ENCODE measurements at places on chromosomes 12 and 14.

GRCh38 chr12:77122236-77122635 is 56.9 kb upstream of the E2F7 start:
- no peak overlapping the region for H3K27ac ChIP-seq
- H3K4me3 ChIP-seq, result no peak overlapping the region
- H3K36me3 ChIP-seq, result no peaks in the 10 kb centered on the region

DNA sequence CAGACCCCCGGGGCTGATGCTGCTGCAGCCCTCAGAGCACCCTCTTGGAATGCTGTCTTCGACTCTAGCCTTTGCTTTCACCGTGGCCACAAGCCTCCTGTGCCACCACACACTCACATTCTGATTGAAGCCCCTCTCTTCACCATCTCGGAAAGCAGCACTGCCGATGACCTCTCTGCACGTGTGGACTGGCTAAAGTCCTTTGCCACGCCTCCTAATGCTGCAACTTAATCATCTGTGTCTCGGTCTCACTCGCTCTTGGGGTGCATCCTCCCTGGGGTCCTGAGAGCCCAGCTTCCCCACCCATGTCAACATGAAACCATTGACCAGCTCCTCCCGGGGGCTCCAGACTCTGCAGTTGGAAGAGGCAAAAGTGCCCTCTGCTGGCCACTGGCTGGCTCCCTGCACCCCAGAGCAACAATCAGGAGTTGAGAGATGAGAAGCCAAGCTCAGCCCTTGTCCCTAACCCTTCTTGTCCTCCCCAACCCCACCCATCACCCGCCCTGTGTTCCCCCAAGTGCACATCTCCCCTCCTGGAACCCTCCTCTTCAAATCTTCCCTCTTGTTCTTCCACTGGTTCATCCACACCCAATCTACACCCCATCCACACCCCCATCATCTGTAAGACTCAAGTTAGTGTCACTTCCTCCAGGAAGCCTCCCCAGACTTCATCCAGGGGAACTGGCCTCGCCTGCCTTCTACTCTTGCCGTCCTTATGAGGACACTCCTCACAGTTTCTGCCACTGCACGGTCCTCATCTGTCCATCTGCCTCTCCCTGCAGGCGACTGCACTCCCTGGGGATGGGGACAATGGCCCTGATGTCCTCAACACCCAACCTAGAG is 23.6 kb upstream of the FAM181A start:
- H3K4me3 ChIP-seq, result no peak overlapping the region
- DNase-seq, result no peak
- no peaks in the 10 kb centered on the region for H3K27me3 ChIP-seq
- no peak overlapping the region for H3K27ac ChIP-seq
- H3K36me3 ChIP-seq, result no peaks in the 10 kb centered on the region

- H3K36me3 ChIP-seq, result no peaks in the 10 kb centered on the region
- DNase-seq, result no peak
- H3K4me3 ChIP-seq, result no peak overlapping the region
- H3K4me1 ChIP-seq, result peaks cover 68% of the 10 kb centered on the region
- H3K27ac ChIP-seq, result peak overlapping the region; percentile 56
- H3K27me3 ChIP-seq, result no peaks in the 10 kb centered on the region
Measured at GRCh38 chr14:69665631-69666030, 54.2 kb downstream of the SUSD6 start.

DNA sequence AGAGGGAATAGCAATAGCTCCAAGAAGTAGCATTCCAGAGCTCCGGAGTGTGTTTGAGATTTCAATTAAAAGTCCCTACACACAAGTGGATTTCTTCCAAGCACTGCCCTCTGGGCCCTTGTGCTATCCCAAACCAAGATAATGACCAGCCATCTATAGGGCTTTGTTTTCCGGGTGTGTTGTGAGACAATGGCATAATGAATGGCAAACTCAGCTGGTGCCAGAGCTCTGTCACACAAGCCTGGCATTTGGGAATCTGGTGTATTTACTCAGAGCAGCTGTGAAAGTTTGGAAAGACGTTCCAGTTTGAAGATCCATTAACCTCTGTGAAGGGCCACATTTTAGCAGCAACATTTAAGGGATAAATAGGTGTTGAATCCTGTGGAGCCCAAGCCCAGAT is 61.2 kb upstream of the TMTC2 start:
- peaks cover 6% of the 10 kb centered on the region for H3K4me1 ChIP-seq
- DNase-seq, result no peak
- H3K36me3 ChIP-seq, result no peaks in the 10 kb centered on the region
- no peaks in the 10 kb centered on the region for H3K27me3 ChIP-seq
- no peak overlapping the region for H3K27ac ChIP-seq
